Stimulated activated CD4-positive, alpha-beta T cell treated with anti-CD3 and anti-CD28 coated beads, Interleukin-1b, Interleukin-23, amount 100 ng/mL, for 24 hours (primary cell): ENCODE measurements at places on chromosomes 3 and 15.

GRCh38 chr3:32819551-32820348 lies 2.0 kb downstream of the TRIM71 start:
- DNase-seq = no peak

- DNase-seq = no peak
Observed at GRCh38 chr3:15064299-15064834, 748 bp downstream of the MRPS25 start.

DNA sequence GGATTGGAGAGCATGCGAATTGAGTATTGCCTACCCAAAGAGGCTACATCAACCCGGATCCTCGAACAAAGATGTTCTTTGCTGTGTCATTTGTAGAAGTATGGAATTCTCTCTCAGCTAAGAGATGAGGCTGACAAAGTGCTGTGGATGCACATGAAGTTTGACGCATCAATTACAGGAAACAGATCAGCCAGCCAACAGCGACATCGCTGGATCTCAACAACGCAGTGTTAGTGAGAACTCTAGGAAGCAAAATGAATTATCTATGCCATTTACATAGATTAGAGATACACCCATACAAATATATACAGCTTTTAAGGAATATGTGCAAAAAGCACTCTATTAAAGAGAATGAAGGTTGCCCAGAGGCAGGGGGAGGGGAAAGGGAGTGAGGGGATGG lies 160.6 kb upstream of the RGMA start:
- no peak for DNase-seq

DNA sequence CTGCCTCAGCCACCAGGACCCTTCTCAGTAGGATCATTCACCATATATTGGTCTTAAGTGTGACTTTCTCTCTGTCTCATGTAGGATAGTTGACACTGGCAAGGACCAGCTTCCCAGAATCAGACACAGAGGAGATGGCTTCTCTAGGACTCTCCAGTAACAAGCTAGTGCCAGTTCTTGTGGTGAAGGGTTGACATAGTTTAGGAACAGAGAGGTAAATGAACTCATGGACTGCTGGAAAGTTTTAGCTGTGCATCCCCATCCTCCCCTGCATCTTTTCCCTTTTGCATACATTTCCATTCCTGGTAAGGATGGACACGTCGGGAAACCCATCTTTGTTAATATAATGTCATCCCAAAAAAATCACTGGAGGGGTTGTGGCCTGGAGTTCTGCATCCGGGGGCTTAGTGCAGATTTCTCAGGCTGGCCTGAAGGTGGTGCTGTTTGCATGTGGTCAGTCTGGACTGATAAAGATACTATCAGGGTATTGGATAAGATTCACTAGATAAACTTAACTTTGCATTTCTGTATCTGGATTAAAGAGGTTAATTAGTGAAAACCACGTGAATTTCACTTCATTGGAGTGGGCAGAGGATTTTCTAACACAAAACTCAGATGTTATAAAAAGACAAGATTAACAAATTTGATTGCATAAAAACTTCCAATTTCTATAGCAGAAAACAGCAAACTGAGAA lies 110.8 kb downstream of the TBC1D2B start:
- DNase-seq = peak; percentile 27

GRCh38 chr3:16767006-16767405 lies 117.7 kb upstream of the PLCL2 start:
- DNase-seq = no peak

GRCh38 chr15:68276668-68277067 lies 877 bp upstream of the FEM1B start:
- DNase-seq = no peak

DNA sequence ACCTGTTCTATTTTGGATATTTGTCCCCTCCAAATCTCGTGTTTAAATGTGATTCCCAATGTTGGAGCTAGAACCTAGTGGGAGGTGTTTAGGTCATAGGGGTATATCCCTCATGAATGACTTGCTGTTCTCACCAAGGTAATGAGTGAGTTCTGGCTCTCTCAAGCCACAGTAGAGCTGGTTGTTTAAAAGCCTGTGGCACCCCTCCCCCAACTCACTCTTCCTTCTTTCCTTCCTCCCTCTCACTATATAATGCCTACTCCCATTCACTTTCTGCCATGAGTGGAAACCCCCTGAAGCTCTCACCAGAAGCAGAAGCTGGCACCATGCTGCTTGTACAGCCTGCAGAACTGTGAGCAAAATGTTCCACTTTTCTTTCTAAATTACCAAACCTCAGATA lies 341.1 kb downstream of the SI start:
- DNase-seq = no peak

- no peak for DNase-seq
Observed at GRCh38 chr3:135231737-135232136, 436.7 kb downstream of the EPHB1 start.

DNA sequence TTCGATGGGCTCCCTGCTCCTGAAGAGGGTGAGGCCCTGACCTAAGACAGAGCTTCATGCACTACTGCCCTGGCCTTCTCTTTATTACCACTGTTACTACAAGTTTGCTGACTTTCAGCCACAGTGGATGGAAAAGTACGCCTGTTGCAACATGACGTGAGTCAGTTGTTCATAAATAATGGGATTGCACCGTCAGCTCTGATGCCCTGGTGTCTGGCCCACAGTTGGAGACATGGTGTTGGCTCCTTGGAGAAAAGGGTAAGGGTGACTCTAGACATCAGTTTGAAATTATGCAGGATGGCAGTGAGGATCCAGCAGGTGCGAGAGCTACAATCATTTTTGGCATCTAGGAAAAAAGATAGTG lies 5.5 kb downstream of the PAQR5 start:
- DNase-seq = no peak

DNA sequence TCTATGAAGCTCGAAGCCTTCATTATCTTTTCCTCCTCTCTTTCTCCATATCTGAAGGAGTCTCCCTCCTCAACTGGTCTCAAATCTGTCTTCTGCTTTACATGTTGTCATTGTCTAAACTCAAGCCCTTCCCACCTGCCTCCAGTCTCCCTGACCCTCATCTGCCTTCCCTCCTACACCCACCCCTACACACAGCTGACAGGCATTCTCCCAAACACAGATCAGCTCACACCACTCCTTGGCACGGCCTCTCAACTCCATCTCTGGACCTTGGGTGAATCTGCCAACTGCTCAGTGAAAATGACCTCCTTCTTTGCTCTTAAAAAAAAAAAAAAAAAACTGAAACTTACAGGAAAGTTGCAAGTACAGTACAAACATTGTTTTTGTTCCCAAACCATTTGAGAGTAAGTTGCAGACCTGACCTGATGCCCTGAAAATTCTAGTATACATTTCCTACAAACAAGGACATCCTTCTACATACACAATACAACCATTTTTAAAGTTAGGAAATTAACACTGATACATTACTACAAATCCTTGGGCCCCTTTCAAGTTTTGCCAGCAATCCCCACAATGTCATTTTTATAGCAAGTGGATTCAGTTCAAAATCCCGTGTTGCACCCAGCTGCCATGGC lies 49.4 kb upstream of the UBE2E1 start:
- DNase-seq = no peak

DNA sequence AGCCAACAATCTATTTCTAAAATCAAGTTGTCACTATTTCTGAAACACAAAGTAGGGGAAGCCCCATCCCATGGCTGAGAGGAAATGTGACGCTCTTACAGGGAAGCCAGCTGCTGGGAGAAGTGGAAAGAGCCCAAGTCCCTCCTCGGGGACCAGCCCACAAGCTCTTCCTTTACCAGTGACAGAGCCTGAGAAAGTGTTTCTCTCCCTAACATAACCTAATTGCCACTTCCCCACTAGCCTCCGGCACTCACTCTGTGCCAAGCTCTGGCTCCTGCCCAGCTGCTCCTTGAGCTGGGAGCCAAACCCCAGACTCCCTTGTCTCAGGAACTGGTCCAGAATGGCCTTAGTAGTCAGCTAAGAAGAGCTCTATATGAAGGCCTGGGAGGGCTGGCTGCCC lies 42.9 kb downstream of the TNFAIP8L3 start:
- no peak for DNase-seq

- no peak for DNase-seq
Observed at GRCh38 chr15:34332553-34333120, 4.9 kb downstream of the SLC12A6 start.

DNA sequence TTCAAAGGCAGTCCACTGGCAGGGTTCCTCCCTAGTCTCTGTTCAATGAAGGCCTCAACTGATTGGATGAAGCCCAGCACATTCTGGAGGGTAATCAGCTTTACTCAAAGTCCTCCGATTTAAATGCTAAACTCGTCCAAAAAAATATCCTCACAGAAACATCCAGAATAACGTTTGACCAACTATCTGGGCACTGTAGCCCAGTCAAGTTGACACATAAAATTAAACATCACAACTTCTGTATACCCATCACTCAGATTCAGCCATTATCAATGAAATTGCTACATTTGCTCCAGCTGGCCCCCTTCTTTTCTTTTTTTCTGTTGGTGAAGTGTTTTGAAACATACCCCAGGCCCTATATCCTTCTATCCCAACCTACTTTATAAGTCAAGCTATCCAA lies 64.5 kb upstream of the WNT5A start:
- no peak for DNase-seq

GRCh38 chr15:98455904-98456303 lies 192.4 kb upstream of the IGF1R start:
- DNase-seq = no peak

- DNase-seq = no peak
Observed at GRCh38 chr3:193347521-193348501, 30.7 kb downstream of the ATP13A5 start.

GRCh38 chr3:124250053-124250452 lies 258.1 kb upstream of the ROPN1 start:
- DNase-seq = no peak

DNA sequence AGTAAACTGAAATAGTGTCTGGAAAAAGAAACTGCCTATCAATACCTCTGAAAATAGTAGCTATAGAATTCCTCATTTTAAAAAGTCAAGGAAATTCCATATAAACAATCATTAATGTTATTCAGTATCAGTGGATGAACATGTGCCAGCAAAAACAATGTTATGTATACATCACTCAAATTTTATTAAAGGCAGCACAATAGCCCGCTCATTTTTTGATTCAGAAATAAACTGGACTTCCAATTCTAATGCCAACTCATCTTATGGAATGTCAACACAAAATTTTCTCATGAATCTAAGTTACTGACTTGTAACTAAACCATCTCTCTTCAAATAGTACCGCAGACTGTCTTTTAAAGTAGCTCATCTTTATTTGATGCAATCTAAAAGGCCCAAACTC lies 19.0 kb downstream of the THBS1 start:
- DNase-seq = no peak

DNA sequence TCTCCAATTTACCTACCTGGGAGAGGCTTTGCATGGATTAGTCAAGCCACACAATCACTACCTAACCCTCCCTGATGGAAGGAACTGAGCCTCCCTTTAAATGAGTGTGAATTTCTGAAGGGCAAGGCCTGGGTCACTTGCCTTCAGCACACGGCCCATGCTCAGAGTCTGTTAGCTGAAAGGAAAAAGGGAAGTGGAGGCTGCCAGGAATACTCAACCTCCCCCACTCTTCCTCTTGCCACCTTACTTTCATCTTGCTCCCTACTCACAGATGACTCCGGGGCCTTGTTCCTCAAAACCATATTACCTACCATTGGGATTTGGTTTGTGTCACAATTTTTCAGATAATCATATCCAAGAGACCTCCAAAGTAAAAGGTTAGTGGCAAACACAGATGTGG lies 220.0 kb downstream of the ABHD5 start:
- no peak for DNase-seq

- no peak for DNase-seq
Observed at GRCh38 chr15:55434989-55435825, 26.9 kb downstream of the PIERCE2 start.

- no peak for DNase-seq
Observed at GRCh38 chr3:105876780-105877327, 8.0 kb upstream of the CBLB start.

DNA sequence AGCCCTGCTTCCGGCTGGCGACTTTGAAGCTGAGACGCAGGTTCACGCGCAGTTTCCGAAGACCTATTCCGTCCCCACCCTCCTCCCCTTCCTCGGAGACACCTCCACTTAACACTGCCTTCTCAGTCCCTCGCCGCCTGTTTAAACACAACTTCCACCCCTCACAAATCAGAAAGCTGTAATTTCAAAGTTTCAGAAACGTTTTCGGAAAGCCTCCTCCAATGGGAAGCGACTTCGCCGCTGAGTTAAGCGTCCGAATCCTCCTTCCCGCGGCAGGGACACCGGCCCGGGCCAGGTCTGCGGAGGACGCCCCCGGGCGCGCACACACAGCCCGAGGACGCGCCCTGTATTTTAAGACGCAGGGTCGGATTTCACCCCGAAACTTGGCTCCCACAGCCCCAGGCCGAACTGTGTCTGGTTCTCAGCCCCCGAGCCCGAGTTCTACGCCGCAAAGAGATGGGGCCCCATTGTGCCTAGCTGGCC lies 559 bp upstream of the LRRN1 start:
- no peak for DNase-seq

DNA sequence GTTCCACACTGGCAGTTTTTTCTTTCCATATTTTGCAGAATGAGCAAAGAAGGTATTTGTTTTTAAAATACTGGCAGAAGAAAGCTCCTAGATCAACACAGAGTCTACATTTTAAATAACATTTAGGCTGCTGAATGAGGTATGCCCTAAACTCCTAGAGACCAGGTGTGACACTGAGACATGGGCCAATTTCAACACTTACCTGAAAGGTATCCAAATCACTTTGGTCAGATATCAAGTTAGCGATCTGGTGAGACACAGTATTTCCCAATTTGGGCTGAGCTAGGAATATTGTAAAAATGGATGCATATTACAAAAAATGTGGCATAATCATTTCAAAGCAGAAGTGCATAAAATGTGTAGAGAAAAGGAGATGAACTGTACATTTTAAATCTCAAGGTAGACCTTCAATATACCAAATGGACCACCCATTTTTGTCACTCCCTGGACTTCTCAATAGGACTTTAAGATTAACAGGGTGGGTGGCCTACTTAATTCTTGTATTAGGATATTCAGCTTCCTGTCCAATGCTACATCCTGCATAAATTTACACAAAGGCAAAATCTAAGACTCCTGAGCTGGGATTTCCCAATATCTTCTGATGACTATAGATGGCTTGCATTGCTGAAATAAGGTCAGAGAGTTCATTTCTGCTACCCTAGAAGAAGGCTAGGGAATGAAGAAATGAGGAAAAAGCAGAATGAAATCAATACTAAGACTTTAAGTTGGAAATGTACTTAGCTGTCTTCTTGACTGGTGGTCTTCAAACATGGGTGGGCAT lies 487.8 kb downstream of the FOXP1 start:
- DNase-seq = no peak

- no peak for DNase-seq
Observed at GRCh38 chr3:151568184-151568583, 107.3 kb upstream of the IGSF10 start.

- DNase-seq = no peak
Observed at GRCh38 chr3:139481116-139481515, 4.8 kb upstream of the RBP2 start.

- DNase-seq = no peak
Observed at GRCh38 chr15:28918141-28918983, 32.6 kb downstream of the APBA2 start.

- DNase-seq = no peak
Observed at GRCh38 chr15:27426805-27427204, 455.8 kb downstream of the GABRG3 start.

DNA sequence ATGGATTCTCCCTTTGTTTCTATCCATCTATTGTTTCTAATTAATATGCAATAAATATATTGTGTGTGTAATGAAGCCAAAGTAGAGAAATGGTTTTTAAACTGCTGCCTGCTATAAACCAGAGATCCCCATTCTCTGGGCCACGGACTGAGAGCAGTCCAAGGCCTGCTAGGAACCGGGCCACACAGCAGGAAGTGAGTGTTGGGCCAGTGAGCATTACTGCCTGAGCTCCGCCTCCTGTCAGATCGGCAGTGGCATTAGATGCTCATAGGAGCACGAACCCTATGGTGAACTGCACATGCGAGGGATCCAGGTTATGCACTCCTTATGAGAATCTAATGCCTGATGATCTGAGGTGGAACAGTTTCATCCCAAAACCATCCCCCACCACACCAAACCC lies 85.2 kb upstream of the POMGNT2 start:
- no peak for DNase-seq
